ENCODE measurements at places on chromosomes 7 and 10.

GRCh38 chr10:3090914-3091787, 23.8 kb downstream of the PFKP start:
- DNase-seq = no peak

GRCh38 chr7:13069841-13070240, 382.4 kb downstream of the ARL4A start:
- no peak for DNase-seq

GRCh38 chr7:113810080-113810744, 108.6 kb downstream of the PPP1R3A start:
- DNase-seq = no peak

- DNase-seq = no peak
Observed at GRCh38 chr10:95229724-95230627, 35.9 kb downstream of the ACSM6 start.

- DNase-seq = no peak
Observed at GRCh38 chr10:86752311-86752710, 4.1 kb upstream of the BMPR1A start.

- DNase-seq = no peak
Observed at GRCh38 chr7:23332193-23332592, 33.1 kb downstream of the MALSU1 start.
